ENCODE measurements at places on chromosomes 3 and 15.

GRCh38 chr15:25022233-25022632 is 67.4 kb downstream of the SNRPN start:
- DNase-seq: no peak

- DNase-seq: no peak
Measured at GRCh38 chr3:135304378-135304777, 509.3 kb downstream of the EPHB1 start.

DNA sequence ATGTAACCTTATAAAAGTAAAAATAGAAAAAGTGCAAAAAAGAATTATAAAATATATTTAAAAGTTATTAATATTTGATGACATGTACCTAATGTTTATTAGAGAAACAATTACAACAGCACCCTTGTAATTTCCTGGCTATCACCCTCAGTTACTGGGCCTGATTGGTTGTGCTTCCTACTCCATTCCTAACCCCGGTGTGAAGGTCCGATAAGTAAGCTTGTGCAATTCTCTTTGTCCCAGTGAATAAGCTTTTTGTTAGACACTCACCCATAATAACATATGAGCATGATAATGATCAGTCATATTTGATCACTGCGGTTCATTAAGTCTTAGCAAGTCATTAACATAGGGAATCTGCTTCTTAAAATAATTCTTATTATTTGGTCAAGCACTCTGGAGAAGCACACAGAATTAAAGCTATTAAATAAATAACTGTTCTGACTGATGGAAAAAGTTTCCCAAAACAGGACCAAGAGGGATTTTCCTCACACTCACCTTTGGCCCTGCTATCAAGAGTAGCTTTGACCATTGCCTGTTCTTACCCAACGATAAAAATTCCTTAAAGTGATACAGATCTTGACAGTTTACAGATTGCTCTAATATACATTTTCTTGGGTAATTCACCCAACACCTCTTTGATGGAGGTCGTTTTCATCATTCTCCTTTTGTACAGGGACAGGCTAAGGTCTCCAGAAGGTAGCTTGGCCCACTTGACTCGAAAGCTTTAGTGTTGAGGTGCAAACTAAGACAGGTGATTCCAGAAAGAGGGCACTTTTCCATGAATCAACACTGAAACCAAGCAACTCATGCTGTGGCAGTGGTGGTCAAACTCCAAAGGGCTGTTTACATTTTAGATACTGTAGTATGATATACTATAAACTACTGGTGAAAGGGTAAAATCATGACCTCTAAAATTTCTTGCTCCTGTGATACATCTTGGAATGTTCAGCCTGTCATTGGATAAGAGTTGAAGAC is 543.0 kb upstream of the KCNMB2 start:
- DNase-seq: no peak

GRCh38 chr3:169508426-169508825 is 155.1 kb downstream of the MECOM start:
- DNase-seq: no peak

DNA sequence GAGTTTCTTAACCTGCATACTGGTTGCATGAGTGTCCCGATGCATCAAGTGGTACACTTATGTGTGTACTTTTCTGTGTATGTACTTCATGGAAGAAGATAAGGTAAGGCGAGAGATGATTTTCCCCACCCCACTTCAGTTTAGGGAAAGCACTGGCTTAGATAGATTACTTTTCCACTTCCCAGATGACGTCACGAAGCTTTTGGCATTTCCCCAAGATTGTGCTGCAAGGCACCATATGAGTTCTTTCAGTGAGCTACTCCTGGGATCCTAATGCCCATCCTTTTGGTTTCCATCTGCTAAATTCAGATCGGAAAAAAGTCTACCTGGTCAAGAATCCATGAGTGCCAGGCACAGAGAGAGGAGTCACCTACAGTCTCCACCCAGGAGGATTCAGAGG is 4.5 kb downstream of the IL17RB start:
- no peak for DNase-seq

GRCh38 chr3:4270720-4271119 is 32.4 kb upstream of the SETMAR start:
- DNase-seq: no peak

DNA sequence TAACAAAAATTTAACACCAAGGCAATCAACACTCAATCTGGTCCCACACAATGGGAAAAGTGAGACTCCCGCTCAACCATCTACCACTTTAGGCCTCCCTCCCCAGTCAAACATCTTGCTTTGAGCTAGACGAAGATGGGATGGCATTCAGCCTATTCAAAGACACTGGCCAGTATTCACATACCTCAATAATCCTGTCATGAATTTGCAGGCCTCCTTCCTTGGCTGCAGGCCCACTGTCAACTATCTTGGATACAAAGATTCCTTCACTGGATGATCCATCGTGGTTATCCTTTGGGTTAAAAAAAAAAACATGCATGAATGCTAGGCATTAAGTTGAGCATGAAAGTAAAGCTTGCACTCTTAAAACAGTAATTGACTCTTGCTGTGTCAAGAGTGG is 22.6 kb downstream of the PDZRN3 start:
- no peak for DNase-seq

DNA sequence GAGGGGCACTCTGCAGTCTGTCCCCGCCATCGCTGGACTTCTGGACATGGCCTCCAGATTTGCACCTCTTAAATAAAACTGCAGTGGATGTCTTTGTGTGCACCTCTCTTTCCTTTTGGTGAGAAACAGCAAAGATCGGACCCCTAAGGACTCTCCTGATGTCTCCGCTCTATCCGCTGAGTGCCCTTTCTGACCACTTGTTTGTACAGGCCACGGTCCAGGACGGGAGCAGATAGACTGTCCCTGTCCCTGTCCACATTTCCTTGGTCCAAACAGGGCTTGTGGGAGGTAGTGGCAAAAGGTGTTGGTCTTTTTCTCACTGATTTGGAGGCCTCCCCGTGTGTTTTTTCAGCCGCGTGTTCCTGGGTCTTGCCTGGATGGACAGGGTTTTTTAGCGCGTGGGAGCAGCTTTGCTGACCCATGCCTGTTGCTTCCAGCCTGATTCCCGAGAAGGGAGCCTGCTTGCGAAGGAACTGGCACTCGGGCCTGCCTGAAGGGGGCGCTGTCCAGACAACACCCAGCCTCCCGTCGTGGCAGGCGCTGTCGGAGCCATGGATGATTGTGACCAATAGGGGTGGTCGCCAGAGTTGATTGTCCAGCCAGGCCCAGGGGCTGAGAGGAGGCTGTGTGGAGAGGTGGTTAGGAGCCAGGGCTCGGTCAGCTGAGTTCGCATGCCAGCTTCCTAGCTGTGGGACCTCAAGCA is 13.2 kb upstream of the STAB1 start:
- DNase-seq: no peak

- DNase-seq: peak; percentile 88
Measured at GRCh38 chr15:44711743-44712345, 527 bp downstream of the B2M start.

GRCh38 chr3:122618614-122619013 is 41.2 kb downstream of the PARP15 start:
- no peak for DNase-seq

GRCh38 chr15:41585127-41586047 is 26.4 kb downstream of the TYRO3 start:
- DNase-seq: no peak

GRCh38 chr3:158788446-158788845 is 13.4 kb upstream of the MFSD1 start:
- DNase-seq: no peak

DNA sequence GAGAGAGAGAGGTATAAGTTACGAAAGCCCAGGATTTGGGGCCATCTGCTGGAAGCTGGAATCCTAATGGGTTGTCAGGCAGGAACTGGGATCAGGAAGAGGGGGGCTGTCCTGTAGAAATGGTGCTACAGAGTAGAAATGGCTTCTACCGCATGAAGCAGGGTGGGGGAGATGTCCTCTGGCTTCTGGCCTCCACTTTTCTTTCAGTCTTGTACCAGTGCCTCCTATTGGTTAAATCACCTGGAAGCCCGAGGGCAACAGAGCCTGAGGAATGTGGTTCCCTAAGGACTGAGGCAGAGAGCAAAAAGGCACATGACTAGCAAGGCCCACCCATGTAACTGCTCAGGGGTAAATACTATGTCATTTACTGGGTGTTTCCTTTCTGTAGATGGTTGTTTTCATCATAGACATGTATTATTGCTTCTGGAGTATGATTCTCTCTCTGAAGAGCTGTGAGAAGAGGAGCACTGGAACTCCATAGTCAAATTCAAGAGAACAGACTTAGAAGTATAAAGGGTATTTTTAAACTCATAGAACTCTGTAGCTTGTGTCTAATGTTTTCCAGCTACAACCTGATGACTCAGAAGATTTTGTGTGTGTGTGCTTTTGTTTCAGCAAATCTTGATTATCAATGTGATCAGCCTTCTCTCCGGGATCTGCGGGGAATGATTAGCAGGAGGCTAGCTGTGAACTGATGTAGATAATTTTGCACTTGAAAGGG is 20.2 kb upstream of the MITF start:
- no peak for DNase-seq

- no peak for DNase-seq
Measured at GRCh38 chr3:144129536-144130214, 158.1 kb downstream of the DIPK2A start.

GRCh38 chr15:48373821-48374451 is 42.7 kb downstream of the DUT start:
- DNase-seq: no peak

- DNase-seq: no peak
Measured at GRCh38 chr3:158354713-158355112, 216.3 kb upstream of the MLF1 start.

DNA sequence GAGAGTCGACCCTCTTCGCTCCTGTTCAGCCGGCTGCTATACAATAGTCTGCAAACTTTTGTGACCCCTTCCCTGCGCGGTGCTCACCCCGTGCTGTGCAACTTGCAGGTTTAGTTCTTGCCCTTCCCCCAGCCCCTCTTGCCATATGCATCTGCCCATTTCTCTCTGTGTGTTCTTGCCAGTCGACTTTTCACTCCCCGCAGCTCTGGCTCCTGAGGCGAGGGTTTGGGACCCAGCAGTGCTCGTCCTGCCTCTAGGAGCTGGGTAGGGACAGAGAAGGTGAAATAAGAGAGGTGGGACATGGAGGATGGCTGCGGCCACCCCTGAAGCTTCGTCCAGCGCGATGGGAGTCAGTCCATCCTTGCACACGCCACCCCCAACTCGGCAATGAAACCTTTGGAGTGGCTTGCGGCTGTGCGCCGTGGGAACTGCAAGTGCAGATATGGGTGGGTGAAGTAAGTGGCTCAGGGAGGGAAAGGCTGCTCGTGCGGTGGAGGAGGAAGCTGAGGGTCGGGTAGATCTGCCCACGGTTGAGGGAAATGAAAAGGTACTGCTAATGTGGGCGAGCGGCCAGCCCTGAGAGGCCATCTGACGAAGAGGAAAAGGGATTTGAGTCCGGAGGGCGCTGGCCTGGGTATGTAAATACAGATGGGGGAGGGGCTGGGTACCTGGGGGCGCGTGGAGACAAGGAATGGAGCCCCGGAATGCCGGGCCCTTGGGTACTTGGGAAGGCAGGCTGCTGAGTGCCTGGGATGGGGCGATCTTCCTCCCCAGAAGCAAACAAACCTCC is 1.0 kb downstream of the LRRC3B start:
- DNase-seq: no peak

DNA sequence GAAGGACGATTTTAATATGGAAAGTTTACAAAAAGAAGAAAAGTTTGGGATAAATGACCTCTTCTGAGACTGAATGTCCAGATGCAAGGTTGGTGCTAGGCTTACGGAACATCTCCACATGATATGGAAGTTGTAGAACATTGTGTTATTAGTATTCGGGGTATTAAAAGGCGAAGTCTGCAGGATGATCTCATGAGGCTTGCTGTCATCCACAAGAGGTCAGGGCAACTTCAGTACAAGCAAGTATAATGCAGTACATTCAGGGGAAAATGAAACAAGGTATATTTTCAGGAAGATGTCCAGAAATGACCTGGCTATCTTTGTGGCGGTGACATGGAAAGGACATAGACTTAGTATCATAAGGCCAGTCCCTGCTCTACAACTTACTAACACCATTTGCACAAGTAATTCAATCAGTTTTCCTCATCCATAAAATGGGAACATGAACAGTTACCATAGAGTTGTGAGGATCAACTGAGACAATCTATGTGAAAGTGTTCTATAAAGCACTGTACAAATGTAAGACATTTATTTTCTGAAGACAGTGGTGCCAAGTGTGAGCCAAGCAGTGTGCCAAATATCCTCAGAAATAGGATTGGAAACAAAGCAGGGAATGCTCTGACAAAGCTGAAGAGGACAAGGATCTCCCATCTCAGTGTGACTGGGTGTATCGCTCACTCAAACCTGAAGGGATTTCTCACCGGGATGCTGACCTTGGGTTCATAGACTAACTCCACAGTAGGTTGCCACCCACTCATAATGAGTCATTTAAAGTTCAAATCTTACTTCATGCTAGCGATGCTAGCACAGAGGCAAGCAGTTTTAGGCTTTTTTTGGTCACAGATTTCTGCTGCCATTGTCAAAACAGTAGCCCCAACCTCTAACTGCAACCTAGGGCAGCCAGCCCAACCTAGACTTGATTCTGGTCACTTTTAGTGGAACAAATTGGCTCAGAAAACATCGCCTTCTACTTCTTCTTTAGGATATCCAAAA is 118.3 kb downstream of the TIGIT start:
- no peak for DNase-seq

GRCh38 chr3:161203485-161204098 is 17.5 kb upstream of the NMD3 start:
- DNase-seq: no peak

DNA sequence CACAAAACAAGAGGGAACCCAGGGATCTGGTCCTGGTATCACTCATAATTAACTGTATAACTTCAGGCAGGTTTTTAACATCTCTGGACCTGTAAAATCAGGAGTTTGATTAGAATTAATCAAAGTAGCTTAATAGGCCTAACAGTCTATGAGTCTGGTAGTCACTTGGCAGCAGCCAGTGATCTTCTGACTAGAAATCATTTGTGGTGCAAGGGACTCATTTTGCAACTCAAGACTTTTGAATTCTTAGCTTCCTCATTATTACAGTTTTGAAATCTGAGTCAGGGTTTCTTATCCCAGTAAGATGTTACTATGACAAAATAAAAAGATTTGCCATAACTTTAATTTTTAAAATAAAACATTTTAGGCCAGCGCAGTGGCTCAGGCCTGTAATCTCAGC is 70.8 kb downstream of the TMCC1 start:
- no peak for DNase-seq

DNA sequence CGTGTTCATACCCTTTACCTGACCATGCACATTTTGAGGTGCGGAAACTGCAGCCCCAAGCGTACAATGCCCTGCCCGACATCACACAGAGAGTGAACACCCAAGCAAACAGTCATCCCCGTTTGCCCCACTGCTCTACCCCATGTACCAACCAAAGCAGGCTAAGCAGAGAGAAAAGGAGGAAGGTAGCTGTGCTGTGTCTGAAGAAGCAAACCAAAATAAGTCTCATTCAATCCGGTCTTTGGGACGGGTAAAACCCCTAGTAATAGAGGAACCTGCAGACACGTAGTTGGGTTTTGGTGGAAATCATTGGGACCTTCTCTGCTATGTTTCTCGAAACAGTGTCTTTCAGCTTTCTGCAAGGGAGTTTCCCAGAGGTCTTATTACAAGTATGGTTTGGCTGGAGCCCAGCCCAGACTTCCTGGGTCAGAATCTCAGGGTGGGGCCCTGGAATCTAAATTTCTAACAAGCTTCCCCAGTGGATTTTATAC is 164.6 kb upstream of the HES1 start:
- no peak for DNase-seq

- no peak for DNase-seq
Measured at GRCh38 chr15:52113235-52113634, 660 bp upstream of the BCL2L10 start.

All from Karpas-422 (cell line).